ENCODE measurements at places on chromosomes 3 and 15.

DNA sequence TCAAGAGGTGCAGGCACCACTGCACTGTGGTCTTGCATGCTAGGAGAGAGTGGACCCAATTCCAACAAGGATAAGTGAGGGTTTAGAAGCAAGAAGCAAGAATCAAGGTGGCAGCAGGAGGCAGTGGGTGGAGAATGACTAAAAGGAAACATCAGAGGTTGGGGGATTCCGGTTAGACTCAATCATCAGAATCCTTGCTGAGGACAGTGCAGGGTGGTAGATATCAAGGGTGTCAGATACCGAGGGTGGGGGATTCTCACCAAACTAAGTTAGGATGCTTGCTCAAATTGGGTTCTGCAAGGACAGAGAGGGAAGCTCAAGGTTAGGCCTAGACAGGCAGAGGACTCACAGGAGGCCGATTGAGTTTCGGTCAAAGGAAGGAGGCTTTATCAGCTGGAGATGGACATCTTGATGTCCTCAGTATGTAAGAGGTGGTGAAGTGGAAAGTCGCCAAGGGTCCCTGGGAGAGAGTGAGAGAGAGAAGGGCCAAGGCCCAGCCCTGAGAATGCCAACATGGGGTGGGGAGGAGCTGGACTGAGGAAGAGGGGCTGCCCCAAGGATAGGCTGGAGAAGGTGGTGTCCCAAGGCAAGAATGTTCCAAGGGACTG, 102.2 kb downstream of the ARNT2 start:
- no peak for DNase-seq

- DNase-seq, result peak; percentile 50
Measured at GRCh38 chr3:107523539-107524325, 970 bp downstream of the BBX start.

DNA sequence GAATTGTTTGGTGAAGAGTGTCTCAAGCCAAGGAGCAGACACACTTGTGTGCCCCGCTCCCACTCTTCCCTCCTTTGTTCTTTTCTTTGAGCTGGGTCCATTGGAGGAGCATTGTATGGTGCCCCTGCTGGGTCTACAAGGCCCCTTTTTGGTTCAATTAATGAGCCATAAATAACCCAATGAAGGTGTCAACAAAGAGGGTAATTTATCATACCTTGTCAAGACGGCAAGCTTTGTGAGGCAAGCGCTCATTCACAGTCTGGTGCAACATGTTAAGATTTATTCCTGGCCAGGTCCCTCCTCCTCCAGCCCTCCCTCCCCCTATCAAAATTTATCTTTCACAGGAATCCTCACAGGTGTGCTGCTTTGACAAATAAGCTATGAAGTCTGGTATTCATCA, 300.1 kb downstream of the RORA start:
- no peak for DNase-seq

DNA sequence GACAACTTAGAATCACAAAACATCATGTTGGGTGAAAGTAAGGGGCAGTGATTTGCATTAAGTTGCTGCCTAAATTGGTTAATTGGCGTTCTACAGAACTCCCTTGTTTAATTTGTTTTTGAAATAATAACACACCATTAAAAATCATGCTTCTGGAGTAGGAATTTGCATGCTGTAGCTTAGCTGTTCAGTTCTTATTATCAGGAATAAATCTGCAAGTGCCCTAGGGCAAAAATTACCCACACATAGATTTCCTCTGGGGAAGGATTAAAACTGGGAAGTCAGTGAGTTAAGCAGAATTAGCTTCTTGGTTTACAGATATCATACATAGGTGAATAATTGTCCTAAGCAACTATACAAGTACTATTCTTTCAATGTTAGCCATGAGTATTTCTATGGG, 381.6 kb upstream of the NAALADL2 start:
- no peak for DNase-seq

DNA sequence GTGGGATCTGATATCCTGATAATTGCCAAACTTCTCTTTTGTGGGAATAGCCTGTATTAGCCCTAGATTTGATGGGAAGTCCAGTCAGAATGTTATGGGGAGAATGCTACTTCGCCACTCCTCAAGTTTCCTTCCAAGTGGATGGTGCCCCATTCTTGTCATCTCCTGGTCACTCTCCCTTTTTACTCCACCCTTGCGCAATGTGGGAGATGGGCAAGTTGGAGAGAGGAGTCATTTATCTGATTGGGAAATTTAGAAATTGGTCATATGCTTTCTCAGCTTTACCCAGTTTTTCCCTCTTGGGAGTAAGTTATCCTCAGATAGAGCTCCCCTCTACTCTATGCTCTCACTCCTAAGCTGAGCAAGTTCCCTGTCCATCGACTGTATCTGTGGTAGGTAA, 14.4 kb downstream of the FANCD2OS start:
- no peak for DNase-seq

DNA sequence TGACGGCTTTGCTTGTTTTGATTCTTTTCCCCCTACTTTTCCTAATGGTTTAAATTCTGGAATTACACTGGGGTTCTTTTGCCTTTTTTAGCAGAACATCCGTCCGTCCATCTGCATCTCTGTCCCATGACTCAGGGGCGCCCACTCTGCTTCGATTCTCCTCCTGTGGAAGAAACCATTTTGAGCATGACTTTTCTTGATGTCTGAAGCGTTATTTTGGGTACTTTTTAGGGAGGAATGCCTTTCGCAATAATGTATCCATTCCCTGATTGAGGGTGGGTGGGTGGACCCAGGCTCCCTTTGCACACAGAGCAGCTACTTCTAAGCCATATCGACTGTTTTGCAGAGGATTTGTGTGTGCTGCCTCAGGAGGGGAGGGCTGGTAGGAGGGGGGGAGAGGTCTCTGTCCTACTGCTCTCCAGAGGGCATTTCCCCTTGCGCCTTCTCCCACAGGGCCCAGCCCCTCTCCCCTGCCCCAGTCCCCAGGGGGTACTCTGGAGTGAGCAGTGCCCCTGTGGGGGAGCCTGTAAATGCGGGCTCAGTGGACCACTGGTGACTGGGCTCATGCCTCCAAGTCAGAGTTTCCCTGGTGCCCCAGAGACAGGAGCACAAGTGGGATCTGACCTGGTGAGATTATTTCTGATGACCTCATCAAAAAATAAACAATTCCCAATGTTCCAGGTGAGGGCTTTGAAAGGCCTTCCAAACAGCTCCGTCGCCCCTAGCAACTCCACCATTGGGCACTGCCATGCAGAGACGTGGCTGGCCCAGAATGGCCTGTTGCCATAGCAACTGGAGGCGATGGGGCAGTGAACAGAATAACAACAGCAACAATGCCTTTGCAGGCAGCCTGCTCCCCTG, 19.5 kb upstream of the BSN start:
- no peak for DNase-seq

DNA sequence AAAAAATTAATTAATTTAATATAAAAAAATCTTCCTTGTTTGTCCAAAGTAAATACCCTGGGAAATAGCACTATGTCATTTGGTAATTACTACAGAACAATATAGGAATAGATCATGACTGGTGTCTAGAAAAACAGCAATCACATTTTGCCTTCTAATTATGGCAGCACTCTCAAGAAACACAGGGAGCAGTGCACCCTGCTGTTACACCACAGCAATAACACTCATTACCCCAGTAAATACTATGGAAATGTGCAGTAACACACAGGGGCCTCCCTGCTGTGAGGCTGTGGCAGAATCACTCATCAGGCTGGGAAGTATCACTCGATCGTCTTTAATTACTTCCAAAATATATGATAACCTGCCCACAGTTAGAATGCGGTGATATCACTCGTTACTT, 646.0 kb downstream of the TUSC7 start:
- peak; percentile 28 for DNase-seq

GRCh38 chr3:111819927-111820326, 39.1 kb upstream of the PHLDB2 start:
- no peak for DNase-seq

- no peak for DNase-seq
Measured at GRCh38 chr15:64581408-64581761, 121.0 kb downstream of the ZNF609 start.

DNA sequence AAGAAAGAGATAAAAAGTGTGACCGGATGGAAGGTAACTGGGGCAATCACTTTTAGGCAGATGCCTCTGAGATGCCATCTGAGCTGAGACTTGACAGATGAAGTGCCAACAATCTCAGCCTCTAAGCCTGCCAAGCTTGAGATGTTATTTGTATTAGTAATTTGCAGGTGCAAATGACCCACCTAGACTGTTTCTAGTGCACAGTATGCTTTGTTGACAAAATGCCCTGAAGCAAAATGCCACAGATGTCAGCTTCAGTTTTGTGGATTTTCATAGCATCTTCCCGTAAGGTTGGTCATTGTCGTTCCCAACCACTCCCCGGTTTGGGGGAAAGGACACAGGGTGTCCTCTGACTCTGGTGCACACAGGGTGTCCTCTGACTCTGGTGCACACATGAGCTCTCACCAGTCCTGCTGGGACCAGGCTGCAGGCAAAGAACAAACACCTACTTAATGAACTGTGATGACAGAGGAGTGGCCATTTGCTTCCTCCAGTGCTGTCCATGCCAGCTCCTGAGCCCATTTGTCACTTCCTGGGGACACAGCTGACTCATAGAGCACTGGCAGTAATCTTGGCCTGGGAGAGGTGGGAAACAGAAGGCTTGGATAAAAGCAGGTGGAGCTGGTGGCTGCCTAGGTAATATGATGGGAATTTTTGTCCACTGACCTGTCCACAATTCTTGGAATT, 16.7 kb upstream of the PPP1R2 start:
- no peak for DNase-seq

DNA sequence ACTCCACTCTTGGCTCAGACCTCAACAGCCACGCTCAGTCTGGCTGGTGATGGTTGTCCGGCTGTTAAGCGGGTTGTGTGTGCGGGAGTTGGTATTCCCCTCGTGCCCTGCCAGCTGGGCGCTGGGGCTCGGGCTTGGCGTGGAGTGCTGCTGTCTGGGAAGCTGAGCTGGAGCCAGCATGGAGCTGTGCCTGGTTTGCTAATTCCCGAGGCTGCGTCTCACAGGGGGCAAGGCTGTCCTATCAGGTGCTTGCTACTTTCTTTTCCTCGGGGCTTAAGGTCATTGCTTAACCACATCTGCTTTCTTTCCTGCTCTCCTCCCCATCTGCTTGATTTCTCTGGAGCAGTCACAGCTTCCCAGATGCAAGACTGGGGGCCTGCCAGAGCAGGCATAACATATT, 29.9 kb downstream of the PDIA5 start:
- DNase-seq, result peak; percentile 50

- DNase-seq, result peak; percentile 66
Measured at GRCh38 chr15:71455107-71455506, 339.8 kb downstream of the THSD4 start.

Measured in choroid plexus epithelial cell (primary cell).